HFFc6 (cell line): ENCODE measurements at places on chromosomes 6 and 20. TPM values are rescaled to one million over a fixed set of nuclear protein-coding genes. Genes with fewer than 3 reads are reported as not detected.

DNA sequence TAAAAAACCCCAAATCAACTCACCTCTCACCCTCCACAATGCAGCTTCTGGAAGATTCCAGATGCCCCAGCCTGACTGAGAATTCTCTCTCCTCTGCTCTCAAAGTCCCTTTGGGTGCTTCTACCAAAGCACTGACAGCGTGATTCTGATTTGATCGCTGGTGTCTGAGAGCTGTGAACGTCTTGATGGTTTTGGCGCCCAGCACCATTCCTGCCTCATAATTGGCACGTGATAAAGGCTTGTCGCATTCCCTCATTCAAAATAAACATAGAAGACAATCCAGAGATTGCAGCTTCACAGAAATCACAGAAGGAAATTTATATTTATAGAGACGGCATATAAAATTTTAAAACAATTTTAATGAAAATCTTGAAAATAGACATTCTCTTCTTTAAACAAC lies 24.1 kb upstream of the ECI2 start:
- H3K27me3 ChIP-seq: peaks cover 2% of the 10 kb centered on the region
- H3K4me1 ChIP-seq: peaks cover 13% of the 10 kb centered on the region
- H3K27ac ChIP-seq: no peak overlapping the region
- DNase-seq: no peak
- no peaks in the 10 kb centered on the region for H3K36me3 ChIP-seq

- H3K27ac ChIP-seq: no peak overlapping the region
- no peaks in the 10 kb centered on the region; the same call in 1 of the 2 replicates for H3K27me3 ChIP-seq
- H3K36me3 ChIP-seq: peaks cover 29% of the 10 kb centered on the region
- H3K4me1 ChIP-seq: no peaks in the 10 kb centered on the region
Measured at GRCh38 chr20:49237531-49237930, 18.3 kb downstream of the DDX27 start.

GRCh38 chr20:32917191-32917950 lies 58.6 kb downstream of the EFCAB8 start:
- H3K27me3 ChIP-seq: peaks cover 21% of the 10 kb centered on the region
- H3K36me3 ChIP-seq: no peaks in the 10 kb centered on the region
- H3K4me1 ChIP-seq: no peaks in the 10 kb centered on the region
- no peak overlapping the region for H3K4me3 ChIP-seq

DNA sequence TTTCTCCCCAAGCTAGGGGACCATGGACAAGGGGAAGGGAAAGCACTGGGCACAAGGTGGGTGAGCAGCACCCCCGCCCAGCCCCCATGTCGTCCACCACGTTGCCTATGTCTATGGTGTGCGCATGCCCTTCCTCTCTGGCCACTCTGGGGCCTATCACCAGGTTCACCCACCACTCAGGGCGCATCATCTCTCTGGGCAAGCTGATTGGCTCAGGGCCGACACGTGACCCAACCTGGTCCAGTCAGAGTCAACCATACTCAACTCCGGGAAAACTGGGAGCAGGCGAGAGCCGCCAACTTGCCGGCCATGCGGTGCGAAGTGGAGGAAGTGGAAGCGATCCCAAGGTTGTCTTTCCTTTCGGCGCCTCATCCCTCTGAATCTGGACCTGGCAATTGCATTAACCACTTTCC lies 25.9 kb downstream of the ACSS1 start:
- H3K4me1 ChIP-seq: no peaks in the 10 kb centered on the region
- H3K27ac ChIP-seq: no peak overlapping the region
- DNase-seq: no peak
- no peaks in the 10 kb centered on the region for H3K36me3 ChIP-seq
- H3K27me3 ChIP-seq: peaks cover 6% of the 10 kb centered on the region

GRCh38 chr20:9626357-9626756 lies 112.0 kb downstream of the LAMP5 start:
- no peak overlapping the region for H3K27ac ChIP-seq
- H3K27me3 ChIP-seq: peaks cover 12% of the 10 kb centered on the region
- no peak overlapping the region for H3K4me3 ChIP-seq
- no peaks in the 10 kb centered on the region for H3K36me3 ChIP-seq
- H3K4me1 ChIP-seq: no peaks in the 10 kb centered on the region

DNA sequence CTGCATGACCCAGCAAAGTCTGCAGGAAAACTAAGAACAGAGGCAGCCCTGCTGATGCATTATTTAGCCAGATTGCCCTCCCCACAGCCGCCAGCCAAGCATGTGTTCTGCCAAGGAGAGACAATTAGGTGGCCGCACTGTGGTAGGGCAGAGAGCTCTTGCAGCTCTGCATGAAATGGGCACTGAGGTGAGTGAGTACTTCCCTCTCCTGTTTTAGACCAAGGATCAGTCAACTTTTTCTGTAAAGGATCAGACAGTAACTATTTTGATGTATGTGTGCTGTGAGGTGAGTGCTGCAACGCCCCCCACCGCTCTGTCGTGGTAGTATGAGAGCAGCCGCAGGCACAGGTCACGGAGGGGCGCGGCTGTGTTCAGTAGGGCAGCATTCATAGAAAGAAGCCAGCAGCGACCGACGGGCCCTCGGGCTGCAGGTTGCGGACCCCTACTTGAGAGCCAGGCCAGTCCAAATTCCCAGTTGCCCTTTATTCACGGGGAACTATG lies 23.8 kb upstream of the FAM50B start:
- H3K36me3 ChIP-seq: no peaks in the 10 kb centered on the region
- H3K4me1 ChIP-seq: peaks cover 63% of the 10 kb centered on the region
- peak overlapping the region; percentile 97 for H3K27ac ChIP-seq
- H3K4me3 ChIP-seq: peak overlapping the region; percentile 83

GRCh38 chr6:55902796-55903195 lies 27.4 kb upstream of the BMP5 start:
- peaks cover 20% of the 10 kb centered on the region for H3K4me1 ChIP-seq
- no peaks in the 10 kb centered on the region; the same call in 1 of the 2 replicates for H3K27me3 ChIP-seq
- no peak overlapping the region for H3K4me3 ChIP-seq
- no peak overlapping the region for H3K27ac ChIP-seq
- no peak for DNase-seq
- H3K36me3 ChIP-seq: no peaks in the 10 kb centered on the region

DNA sequence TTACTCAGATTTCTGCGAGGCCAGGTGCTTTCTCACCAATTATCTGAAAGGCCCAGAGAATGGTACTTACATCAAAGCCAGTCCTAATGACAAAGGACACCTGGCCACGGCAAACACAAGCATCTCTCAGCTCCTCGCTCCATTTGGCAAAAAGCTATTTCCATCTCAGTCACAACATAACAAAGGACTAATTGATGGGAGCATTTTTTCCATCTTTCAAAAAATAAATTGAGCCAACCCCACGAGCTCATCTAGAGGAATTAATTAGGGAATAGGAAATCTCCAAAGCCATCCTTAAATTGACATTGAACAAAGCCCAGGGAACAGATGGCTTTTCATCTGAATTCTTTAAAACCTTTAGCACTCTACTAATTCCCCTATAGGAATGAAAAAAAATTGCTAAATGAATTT lies 236.7 kb downstream of the HAO1 start:
- H3K4me1 ChIP-seq: no peaks in the 10 kb centered on the region
- DNase-seq: no peak
- no peak overlapping the region for H3K4me3 ChIP-seq
- no peaks in the 10 kb centered on the region for H3K36me3 ChIP-seq
- H3K27me3 ChIP-seq: no peaks in the 10 kb centered on the region

GRCh38 chr6:20879526-20879925 lies 345.3 kb downstream of the CDKAL1 start:
- peaks cover 50% of the 10 kb centered on the region for H3K4me1 ChIP-seq
- no peak overlapping the region for H3K4me3 ChIP-seq
- no peaks in the 10 kb centered on the region for H3K27me3 ChIP-seq
- H3K36me3 ChIP-seq: peaks cover 29% of the 10 kb centered on the region

DNA sequence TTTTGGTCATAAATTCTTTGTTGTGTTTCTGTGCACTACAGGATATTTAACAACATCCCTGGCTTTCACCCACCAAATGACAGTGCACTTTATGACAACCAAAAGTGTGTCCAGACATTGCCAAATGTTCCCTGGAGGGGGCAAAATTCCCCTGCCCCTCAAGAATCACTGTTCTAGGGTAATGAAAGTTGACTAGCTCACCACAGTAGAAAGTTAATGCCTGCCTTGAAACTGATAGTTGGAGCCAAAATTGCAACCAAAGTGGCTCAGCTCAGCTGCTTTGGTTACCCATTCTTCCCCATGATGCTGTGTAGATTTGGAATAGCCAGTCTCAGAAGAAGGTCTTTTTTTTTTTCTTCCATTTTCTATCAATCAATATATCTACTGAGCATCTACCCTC lies 150.6 kb downstream of the RALGAPA2 start:
- H3K27me3 ChIP-seq: no peaks in the 10 kb centered on the region
- no peak for DNase-seq
- H3K27ac ChIP-seq: no peak overlapping the region
- no peaks in the 10 kb centered on the region for H3K4me1 ChIP-seq
- H3K4me3 ChIP-seq: no peak overlapping the region
- H3K36me3 ChIP-seq: no peaks in the 10 kb centered on the region

DNA sequence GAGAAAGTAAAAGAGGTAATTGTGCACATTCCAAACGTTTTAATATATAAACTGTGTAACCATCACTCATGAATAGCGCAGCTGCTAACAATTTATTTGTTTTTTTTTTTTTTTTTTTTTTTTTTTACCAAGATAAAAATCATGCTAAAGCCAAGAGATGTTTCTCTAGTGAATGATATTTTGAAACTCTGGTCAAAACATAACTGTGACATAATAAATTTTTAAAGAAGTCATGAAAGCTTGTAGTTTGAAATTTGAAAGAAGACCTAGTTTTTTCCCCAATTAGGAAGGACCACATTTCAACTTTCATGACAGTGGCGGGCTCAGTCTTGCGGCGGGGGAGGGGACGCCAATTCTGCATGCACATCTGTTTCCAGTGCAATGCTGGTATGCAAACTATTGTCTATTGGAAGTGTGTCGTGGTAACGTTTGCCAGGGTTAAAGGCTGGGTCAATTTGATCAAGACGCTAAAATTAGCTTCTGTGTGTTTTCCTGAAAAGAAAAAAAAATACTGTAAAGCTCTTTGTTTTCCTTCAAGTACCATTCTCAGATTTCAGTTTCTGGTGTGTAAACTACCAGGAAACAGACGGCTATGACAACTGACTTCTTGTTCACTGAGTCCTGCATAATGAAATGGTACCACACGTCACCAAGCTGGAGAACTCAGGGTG lies 211.9 kb downstream of the FOXC1 start:
- peak overlapping the region; percentile 82 for H3K4me3 ChIP-seq
- no peaks in the 10 kb centered on the region for H3K27me3 ChIP-seq
- DNase-seq: peak; percentile 27
- peak overlapping the region; percentile 65 for H3K27ac ChIP-seq

DNA sequence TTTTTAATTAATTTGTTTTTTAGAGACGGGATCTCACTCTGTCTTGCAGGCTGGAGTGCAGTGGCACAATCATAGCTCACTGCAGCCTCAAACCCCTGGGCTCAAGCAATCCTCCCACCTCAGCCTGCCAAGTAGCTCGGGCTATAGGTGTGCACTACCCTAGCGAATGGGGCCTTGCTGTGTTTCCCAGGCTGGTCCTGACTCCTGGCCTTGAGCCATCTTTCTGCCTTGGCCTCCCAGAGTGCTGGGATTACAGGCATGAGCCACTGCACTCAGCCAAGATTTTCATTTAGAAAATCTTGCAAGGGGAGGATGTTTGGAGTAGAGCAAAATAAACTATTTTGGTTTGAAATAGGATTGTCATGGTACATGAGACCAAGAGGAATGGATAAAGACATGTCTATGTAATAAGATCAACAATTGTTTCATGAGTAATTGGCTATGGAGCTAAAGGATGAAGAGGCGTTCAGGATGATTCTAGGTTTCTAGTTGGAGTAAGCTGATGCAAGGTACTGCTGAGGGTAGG lies 237.8 kb downstream of the UST start:
- peaks cover 31% of the 10 kb centered on the region for H3K4me1 ChIP-seq
- H3K27ac ChIP-seq: no peak overlapping the region
- no peak for DNase-seq
- H3K36me3 ChIP-seq: peaks cover 20% of the 10 kb centered on the region

DNA sequence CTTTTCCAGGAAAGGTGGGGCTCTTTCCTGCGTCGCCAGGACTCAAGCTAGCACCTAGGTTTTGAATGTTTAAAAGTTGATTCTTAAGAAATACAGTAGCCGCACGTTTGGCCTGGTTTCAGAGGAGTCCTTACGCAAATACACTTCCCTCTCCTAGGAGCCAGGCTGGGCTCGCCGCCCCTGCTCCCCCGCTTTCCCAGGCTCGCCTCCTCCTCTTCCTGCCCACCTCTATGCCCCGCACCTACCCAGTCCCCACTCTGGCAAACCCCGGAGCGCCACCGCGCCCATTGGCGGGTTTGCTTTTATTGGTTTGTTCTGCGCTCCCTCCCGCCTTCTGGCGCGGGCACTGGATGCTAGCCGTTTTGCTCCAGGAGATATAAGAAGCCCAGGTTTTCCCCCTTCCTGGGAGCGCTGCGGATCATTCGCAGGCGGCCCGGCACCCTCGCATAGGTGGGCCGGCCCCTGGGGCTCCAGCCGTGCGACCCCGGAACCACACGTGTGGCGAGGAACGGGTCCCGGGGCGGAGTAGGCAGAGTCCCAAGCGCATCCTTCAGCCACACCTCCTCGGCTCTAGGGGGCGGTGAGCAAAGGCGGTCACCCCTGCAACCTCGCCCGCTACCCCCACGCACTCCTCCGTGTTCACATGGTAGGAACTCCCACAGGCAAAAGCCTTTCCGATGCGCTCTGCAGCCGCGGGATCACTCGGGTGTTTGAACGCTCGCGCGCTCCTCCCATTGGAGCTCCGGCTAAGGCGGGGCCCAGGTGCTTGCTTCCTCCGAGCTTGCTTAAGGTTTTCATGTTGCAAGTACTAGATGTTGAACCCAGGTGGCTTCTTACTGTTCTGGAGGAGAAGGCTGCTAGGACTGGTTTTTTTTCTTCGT lies 119.0 kb downstream of the RTN4IP1 start:
- H3K4me3 ChIP-seq: peak overlapping the region; percentile 89
- DNase-seq: no peak
- H3K27me3 ChIP-seq: peaks cover 27% of the 10 kb centered on the region
- H3K27ac ChIP-seq: no peak overlapping the region; the same call in 1 of the 2 replicates
- H3K4me1 ChIP-seq: peaks cover 48% of the 10 kb centered on the region

DNA sequence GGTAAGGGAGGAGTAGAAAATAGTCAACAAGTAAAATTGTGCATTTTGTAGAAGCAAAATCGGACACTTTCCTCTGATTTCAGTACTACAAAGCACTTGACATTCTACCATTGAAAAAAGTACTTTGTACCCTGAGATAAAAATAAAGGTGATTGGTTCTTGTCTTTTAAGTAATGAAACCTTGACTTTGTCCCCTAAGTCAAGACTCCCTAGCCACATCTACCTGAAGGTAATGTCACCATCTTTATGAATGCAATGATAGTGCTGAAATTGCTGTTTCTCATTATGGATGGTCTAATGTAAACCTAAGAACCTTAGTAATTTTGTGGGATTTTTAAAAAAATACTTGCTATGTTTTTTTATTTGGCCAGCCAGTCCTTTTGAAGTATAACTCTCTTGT lies 2.4 kb upstream of the MAN1A1 start:
- H3K27ac ChIP-seq: no peak overlapping the region
- DNase-seq: no peak
- no peak overlapping the region for H3K4me3 ChIP-seq
- H3K4me1 ChIP-seq: peaks cover 13% of the 10 kb centered on the region
- H3K36me3 ChIP-seq: no peaks in the 10 kb centered on the region

- H3K4me1 ChIP-seq: peaks cover 27% of the 10 kb centered on the region
- DNase-seq: no peak
- no peak overlapping the region for H3K27ac ChIP-seq
Measured at GRCh38 chr20:61520076-61520892, 268.2 kb downstream of the CDH4 start.

- 0 out of 2 replicates have a peak, but pooled peaks cover 1% of the 10 kb centered on the region for H3K27me3 ChIP-seq
- H3K4me1 ChIP-seq: peaks cover 61% of the 10 kb centered on the region
- peak overlapping the region; percentile 92 for H3K4me3 ChIP-seq
- DNase-seq: no peak
Measured at GRCh38 chr6:2767657-2768524, 2.7 kb downstream of the WRNIP1 start.

GRCh38 chr20:38162149-38162548 lies 2.9 kb downstream of the TGM2 start:
- no peak overlapping the region for H3K27ac ChIP-seq
- no peak for DNase-seq
- peaks cover 72% of the 10 kb centered on the region for H3K4me1 ChIP-seq

ECT2L gene
- total RNA-seq: not detected in 3 replicates

HBS1L gene
- total RNA-seq: 91.2 to 108 TPM (median 104 TPM) in 3 replicates

PKIB gene
- not detected in 3 replicates for total RNA-seq
